Nucleus accumbens (tissue), 56 donors: ENCODE measurements at places on chromosomes 2 and 18.

- DNase-seq, result no peak
Observed at GRCh38 chr2:143975216-143975615, 544.7 kb downstream of the ZEB2 start.

DNA sequence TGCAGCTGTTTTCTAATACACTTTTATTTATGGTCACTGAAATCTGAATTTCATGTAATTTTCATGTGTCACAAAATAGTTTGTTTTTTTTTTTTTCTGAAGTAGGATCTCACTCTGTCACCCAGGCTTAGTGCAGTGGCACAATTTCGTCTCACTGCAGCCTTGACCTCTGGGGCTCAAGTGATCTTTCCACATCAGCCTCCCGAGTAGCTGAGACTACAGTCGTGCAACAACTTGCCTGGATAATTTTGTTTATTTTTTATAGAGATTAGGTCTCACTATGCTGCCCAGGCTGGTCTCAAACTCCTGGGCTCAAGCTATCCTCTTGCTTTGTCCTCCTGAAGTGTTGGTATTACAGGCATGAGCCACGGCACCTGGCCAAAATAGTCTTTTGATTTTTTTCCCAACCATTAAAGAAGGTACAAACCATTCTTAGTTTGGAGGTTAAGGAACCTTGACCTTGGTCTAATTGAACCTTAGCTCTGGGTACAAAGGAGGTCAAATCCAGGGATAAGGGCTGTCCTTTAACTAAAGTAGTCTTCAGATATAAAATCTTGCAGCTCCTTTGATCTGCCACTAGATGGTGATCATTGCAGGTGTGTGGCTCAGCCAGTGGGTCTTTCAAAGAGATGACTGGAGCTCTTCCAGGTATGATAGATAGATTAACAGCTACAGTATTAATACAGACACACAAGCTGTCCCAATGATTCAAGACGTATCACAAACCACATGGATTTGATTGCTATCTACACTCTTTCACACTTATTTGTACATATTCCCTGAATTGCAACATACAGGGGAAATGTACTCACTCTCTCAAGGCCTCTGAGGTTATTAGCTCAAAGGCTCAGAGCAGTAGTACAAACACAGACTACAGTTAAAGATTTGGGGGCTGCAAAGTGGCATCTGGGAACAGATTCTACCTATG is 4.7 kb upstream of the KRCC1 start:
- no peak for DNase-seq

DNA sequence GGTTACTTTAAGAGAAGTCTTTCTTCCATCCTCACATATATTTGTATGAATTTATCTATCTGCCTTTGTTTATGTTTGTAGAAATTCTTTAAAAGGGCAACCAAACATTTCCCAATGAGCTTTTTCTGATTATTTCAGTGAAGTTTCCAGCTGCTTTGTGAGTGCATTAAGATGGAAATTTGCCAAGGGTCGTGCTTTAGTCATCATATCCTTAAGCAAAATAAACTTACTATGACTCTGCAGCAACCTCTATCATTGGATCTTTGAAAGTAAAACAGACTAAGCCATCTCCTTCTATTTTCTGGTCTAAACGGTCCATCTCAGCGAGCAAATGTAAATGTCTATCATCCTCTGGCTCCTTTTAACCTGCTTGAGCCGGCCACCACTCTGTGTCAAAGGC is 489.3 kb downstream of the SOX11 start:
- DNase-seq, result no peak

DNA sequence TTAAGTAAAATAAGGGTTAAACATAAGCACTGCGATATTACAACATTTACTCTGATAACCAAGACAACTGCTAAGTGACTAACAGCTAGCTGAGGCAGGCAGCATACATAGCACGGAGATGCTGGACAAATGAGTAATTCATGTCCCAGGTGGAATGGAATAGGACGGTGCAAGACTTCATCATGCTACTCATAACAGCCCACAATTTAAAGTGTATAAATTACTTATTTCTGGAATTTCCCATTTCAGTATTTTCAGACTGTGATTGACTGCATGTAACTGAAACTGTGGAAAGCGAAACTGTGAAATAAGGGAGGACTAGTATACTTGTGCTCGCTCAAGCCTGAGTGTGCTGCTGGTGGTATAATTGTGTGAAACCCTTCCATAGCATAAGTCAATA is 12.9 kb downstream of the IER3IP1 start:
- DNase-seq, result no peak

DNA sequence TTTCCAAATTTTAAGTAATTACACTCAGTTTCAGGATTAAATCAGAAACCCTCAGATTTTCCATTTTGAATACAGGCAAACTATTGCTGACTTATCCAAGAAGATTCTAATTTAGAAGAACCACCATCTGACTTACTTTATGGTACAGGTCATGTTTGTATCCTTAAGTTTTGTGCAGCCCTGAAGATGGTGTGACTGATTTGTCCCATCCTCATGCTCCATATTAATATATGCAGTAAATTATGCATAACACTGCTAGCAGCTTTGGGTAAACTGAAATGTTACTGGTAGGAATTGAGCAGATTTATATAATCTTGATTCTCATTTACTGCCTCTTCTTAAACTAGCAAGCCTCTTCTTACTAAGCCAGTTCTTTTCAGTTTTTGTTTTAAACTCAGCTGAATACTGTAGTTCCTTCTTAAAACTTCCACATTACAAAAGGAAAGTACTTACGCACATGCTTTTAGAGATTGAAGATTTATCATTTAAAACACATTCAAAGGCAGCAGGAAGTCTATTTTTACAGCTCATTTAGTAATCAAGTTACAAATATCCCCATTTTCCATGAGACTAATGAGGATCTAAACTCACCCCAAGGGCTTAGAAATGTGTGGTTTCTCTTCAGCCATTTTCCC is 25.7 kb downstream of the MEX3C start:
- no peak for DNase-seq

DNA sequence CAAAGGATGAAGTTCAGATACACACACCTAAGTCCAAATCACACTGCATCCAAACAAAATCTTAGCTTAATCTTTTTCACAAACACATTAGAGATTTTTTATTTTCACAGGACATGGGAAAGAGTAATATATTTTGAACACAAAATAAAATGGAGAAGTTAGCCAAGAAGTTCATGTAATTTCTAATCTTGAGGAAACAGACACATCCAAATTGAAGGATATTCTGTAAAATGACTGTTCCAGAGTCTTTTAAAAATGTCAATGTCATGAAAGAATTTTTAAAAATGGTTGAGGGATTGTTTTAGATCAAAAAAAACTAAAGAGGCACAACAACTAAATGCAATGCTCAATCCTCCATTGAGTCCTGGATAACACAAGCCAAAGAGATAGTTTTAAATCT is 12.4 kb upstream of the RAPGEF4 start:
- no peak for DNase-seq

GRCh38 chr2:165911231-165911630 is 42.3 kb downstream of the TTC21B start:
- DNase-seq, result no peak

GRCh38 chr2:174442546-174443510 is 44.0 kb downstream of the GPR155 start:
- DNase-seq, result no peak

DNA sequence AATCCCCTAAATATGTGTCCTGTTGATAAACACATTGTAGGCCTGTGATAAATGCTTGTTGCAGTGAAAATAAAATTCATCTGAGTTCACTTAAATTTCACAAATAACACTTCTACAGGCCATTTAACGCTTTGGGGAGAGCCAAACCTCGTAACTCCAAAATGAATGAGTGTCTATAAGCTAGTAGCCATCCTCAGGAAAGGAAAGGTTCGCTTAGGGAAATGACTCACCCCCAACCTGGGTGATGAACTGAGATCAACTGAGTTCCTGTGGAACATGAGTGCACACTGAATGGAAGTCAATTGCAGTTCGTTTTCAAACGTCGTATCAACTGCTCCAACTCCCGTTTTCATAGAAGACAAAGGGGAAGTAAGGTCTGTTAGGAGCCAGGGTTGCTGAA is 527.6 kb upstream of the ID2 start:
- DNase-seq, result no peak

GRCh38 chr2:216560838-216561270 is 62.2 kb downstream of the RPL37A start:
- no peak for DNase-seq

DNA sequence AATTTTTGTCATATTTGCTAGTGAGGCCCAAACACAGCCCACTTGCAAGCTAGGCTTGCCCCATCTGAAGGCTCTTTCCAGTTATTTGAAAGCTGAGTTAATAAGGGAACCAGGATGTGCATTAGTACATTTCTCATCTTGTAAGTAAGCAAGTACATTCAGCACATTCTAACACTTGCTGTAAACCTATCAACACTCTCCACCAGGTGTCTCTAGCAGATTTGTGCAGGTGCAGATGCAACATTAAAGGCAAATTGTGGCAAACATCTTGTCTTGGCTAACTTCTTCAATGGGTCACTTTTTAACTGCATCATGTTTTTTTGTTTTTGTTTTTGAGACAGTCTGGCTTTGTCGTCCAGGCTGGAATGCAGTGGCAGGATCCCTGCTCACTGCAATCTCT is 25.3 kb upstream of the MFSD6 start:
- DNase-seq, result no peak

- DNase-seq, result no peak
Observed at GRCh38 chr2:41595240-41595639, 452.6 kb upstream of the PKDCC start.

GRCh38 chr2:176585291-176585690 is 316.0 kb downstream of the MTX2 start:
- no peak for DNase-seq
